ENCODE measurements at places on chromosomes 7 and 10.

- DNase-seq = no peak
Observed at GRCh38 chr10:129692695-129693094, 225.7 kb downstream of the MGMT start.

DNA sequence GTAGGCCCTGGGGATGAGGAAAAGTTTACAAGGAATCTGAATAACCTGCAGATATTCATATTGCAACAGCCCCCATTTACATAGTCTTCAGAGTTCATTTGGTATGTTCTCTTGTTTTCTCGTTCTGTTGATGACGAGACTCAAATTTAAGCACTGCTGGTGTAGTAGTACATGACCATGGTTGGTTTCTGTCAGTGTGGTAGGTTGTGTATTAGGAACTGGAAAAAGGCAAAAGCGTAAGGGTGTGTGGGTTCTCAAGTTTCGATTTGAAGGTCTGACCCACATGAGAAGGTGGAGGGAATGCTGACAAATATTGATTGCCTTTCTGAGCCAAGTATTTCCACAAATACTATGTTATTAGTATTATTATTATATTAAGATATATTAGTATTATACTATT lies 151.7 kb downstream of the AUTS2 start:
- DNase-seq = no peak

DNA sequence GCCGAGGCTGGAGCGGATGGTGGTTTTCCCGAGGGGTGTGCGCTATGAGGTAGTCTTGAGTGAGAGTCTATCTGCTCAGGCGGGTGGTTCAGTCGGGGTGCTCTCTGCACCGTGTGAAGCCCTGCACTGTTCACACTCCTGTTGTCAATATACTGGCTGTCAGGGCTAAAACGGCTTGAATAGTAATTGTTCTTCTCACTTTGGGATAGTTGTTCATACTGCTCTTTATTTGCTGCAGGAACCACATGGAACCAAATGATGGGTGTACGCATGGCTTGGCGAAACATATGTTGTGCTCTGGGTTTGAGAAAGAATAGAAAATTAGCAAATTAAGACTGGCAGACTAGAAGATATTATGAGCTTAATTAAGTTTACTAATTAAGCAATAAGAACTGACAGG lies 432.5 kb downstream of the PARD3 start:
- DNase-seq = no peak

DNA sequence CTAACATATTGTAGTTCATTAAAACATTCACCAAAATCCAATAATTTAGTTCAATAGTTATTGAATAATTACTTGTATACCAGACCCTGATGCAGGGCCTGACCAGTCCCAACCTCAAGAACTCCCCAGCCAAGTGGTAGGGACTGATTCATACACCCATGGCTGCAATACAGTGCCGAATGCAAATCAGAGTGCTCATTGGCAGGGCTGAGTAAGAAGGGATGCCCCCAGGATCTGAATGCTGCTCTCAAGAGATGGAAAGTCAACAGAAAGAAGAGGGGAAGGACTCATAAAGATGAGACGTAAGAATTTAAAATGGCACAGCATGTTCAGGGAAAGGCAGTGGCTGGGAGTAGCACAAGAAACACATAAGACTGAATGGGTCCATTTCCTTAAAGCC lies 29.9 kb downstream of the ZNF438 start:
- no peak for DNase-seq

DNA sequence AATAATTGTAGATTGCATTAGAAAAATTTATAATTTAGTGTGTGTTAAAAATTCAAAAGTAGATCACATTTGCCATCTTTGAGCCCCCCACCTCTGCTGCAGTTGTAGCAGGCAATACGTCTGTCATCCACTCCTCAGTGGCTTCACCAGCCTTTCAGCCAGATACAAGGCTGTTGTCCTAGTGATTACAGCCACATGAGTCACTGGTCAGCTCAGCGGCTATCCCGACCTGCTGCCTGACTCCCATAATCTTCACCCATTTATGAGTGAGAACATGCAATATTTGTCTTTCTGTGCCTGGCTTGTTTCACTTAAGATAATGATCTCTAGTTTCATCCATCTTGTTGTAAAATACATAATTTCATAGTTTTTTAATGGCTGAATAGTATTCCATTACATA lies 9.2 kb downstream of the OR2A5 start:
- DNase-seq = peak; percentile 26

GRCh38 chr10:49397036-49397999 lies 1.4 kb upstream of the DRGX start:
- no peak for DNase-seq

DNA sequence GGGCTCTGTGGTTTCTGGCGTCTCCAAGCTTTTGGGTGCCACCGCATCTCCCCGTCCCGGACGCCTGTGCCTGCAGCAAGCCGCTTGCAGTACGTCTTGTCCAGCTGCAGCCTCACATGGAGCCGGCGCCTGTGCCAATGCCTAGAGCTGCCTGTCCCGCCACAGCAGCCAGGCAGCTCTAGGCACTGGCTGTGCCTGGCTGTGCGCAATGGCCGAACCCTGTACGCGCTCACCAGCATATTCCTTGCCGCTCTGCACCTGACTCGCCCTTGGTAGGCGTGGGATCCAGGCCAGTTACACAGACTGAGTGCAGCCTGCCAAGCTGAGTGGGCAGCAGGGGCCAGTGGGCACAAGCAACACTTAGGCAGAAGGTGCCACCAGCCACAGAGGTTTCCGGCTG lies 381.2 kb upstream of the SORCS1 start:
- no peak for DNase-seq

- DNase-seq = no peak
Observed at GRCh38 chr10:55214608-55215007, 413.6 kb upstream of the PCDH15 start.

- no peak for DNase-seq
Observed at GRCh38 chr7:48004638-48005037, 24.3 kb downstream of the SUN3 start.

DNA sequence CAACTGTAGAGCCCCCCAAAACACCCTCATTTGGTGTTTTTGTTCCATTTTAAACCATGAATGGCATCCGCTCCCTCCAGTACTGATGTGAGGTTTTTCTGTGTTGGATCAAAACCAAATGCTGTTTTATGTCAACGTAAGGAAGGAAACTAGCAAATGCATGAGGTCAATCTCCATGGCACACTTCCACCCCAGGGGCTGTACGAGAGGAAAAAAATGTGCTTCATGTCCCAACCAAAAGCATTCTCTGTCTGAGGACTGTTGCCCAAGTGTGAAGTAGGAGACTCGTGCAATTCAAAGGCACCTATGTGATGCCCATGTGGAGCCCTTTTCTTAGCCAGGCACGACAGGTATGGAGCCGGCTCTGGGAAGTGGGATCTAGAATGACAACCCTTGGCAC lies 180.3 kb upstream of the MKI67 start:
- DNase-seq = no peak

DNA sequence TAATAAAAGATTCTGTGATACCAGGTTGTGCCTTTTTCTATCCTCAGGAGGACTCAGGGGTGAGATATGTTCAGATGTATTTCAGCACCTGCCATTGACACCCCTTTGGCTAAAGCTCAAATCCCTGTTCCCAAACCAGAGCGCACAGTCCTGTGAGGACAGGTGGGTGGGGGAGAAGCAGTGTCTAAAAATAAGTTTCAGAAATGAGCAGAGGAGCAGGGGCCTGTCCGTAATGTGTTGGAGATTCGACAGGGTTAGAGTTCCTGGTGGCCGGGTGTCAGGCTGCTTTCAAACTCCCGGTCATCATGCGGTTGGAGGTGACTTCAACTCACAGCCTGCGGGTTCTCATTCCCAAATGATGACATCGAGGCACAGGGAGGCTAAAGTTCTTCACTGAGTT lies 211.5 kb downstream of the KLF6 start:
- DNase-seq = no peak

DNA sequence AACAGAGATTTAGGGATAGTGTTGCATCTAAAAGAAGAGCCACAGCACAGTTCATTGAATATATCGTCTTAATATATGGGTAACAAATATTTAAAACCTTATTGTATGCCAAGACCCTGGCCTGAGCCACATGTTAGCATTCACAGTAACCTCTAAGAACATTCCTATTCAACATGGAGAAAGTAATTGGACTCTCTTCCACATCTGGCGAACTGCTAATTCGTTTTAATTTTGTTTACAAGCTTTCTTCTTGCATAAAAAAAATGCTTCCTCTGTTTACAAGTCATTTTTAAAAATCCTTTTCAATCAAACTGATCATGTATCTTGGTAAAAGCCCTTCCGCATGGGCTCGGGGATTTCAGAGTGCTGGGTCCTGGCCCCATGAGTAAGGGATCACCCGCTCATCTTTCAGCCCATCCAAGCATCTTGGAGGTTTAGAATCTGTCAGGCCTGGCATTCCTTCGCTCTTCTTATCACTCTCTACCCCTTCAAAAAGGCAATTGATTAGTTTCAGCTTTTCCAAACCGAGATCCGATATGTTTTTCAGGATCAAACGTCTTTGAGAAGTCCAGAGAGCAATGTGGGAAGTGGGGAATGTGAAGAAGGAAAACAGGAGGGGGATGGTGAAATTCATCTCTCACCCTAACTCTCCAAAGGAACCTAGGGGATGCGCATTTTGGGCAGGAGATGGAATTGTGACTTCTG lies 7.3 kb downstream of the TWIST1 start:
- DNase-seq = no peak

DNA sequence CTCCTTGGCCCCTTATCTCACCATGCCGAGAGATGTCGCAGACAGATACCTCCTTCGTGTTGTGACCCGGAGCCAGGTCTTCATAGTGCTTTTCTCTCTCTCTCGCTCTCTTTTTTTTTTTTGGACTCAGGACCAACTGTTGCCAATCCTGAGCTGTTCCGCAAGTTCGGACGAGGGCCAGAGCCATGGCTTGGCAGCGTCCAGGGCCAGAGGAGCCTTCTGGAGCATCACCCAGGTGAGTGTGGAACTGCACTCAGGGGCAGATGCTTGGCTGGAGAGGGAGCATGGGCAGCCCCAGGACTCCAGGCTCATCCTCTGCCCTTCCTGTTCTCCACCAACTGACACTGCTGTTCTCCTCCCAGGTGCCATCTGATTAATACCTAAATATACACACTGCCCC lies 7.8 kb downstream of the ZNF862 start:
- DNase-seq = no peak

GRCh38 chr10:34649385-34649784 lies 165.7 kb downstream of the PARD3 start:
- DNase-seq = no peak

DNA sequence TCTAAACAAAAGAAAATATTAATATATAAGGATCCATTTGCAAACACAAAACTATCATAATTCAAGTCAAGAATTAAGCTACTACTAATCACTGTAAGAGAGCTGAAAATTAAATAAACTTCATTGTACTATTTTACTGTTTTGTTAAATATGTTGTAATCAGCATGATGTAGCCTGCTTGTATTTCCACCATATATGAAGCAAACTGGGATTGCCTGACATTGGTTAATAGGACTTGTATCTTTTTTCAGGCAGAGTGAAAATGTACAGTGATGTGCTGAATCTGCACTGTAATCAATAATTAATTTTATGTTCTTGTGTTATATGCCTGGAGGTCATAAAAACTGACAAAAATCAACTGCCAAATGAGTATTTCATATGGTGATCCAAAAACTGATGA lies 25.4 kb downstream of the TRDMT1 start:
- no peak for DNase-seq

- DNase-seq = no peak
Observed at GRCh38 chr10:100183481-100183880, 2.3 kb downstream of the ERLIN1 start.

DNA sequence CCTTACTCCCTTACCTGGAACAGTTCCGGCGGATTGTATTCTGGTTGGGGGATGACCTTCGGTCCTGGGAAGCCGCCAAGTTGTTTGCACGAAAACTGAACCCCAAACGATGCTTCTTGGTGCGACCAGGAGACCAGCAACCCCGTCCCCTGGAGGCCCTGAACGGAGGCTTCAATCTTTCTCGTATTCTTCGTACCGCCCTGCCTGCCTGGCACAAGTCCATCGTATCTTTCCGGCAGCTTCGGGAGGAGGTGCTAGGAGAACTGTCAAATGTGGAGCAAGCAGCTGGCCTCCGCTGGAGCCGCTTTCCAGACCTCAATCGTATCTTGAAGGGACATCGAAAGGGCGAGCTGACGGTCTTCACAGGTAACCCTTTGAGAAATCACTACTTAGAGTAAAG lies 1.7 kb downstream of the TWNK start:
- DNase-seq = no peak

GRCh38 chr10:12577610-12578009 lies 228.3 kb downstream of the CAMK1D start:
- no peak for DNase-seq

GRCh38 chr10:34760606-34761005 lies 54.5 kb downstream of the PARD3 start:
- no peak for DNase-seq

- no peak for DNase-seq
Observed at GRCh38 chr7:157898802-157899505, 562.1 kb downstream of the DNAJB6 start.

- DNase-seq = no peak
Observed at GRCh38 chr7:150934045-150934766, 43.9 kb downstream of the KCNH2 start.

- DNase-seq = no peak
Observed at GRCh38 chr7:3916146-3916545, 615.1 kb downstream of the SDK1 start.

DNA sequence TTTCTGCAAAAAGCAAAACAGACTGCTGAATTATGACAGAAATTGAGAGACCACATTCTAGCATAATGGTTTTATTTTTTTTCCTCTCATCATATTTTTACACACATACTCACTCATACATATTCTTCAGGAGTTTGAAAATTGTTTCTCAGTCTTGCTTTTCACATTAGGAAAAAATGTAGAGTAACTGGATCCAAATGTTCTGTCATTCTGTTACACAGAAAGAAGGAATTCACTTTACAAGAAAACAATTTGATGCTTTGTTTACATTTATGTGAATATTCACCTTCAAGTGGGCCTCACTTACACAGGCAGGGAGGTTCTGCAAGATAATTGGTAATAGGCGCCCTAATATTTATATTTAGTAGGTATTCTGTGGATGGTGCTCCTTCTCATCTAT lies 82.0 kb downstream of the ARL4A start:
- DNase-seq = no peak

GRCh38 chr7:70829221-70830059 lies 302.5 kb upstream of the GALNT17 start:
- peak; percentile 72 for DNase-seq

- DNase-seq = no peak
Observed at GRCh38 chr7:112052993-112053736, 153.0 kb downstream of the DOCK4 start.

GRCh38 chr7:120856621-120857352 lies 1.2 kb downstream of the TSPAN12 start:
- DNase-seq = peak; percentile 66

DNA sequence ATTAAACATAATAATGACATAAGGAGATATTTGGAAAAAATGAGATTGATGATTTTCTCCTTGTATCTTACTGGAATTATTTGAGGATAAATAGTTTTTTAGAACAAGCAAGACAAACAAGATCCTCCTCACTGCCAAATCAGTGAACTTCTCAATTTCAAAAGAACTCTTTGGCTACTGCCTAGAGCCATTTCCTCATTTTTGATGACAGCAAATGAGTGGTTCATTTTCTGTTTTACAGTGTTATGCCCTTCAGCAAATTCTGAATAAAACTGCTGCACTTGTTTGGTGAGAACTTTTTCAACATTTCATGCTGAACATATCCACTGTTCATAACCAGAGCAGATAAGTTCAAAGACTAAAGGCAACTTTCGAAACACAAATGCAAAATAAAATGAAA lies 42.5 kb upstream of the AHR start:
- no peak for DNase-seq
